ENCODE measurements at places on chromosomes 3 and 15.

DNA sequence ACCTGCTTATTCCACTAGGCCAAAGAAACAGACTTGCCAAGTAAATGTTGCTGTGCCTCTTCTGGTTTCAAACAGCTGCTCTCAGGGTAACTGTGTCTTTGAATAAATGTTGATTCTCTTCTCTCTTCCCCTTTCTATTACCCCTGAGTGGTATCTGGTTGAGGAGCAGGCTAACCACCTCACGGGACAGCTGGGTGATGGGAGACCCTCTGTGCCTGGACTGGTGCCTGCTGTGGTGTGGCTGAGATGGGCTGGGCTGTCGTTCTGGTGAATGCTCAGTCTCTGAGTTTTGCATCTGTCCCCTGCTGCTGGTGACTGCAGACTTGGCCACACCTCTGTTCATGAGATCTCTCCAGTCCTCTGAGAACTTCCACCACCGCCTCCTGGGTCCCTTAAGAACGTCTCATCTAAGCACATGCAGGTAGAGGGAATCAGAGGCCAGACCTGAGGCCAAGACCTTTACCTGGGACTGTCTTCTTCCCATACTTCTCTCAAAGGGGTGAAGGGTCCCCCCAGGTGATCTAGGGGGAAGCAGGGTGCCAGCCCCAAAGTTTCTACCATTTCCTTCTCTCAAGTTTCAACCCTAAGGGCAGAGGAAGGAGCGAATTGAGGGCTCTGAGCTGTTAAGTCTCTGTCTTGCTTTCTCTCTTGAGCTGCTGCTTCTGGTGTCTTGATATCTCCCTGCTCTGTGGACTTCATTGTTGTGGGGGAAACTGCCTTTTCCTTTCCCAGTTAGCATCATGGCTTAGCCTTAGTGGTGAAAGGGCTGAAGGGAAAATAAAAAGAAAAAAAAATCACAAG lies 252.9 kb downstream of the EBLN2 start:
- no peak for DNase-seq

- no peak for DNase-seq
These were observed 11.1 kb downstream of the RUVBL1 start for GRCh38 chr3:128112357-128112968.

DNA sequence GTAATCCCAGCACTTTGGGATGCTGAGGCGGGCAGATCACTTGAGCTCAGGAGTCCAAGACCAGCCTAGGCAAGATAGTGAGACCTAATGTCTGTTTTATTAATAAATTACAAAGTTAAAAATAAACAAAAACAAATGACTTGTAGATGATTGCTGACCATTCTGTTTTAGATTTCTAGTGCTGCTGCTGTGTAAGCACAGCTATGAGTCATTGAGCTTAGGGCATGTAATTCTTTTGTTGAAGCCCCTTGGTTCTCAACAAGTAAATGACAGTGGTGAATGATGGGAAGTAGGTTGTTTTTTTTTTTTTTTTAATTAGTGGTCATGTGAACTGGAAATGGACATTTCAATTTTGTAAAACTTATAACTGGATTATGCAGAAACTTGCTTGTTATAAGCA lies 63.3 kb downstream of the LEO1 start:
- no peak for DNase-seq

DNA sequence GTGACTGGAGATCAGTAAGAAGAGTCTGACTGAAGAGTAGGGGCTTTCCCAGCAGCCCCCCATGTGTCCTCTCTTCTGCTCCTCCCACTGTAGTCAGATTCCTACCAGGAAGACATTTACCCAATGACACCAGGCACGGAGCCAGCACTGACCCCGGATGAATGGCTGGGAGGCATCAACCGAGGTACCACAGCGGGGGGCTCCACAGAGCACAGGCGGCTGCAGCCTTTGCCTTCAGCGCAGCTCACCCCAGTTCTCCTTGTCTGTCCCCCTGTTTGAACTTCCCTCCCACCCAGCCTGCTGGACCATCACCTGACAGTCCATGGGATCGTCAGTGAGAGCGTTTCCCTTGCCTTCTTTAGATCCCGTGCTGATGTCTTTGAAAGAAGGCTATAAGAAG lies 101.6 kb downstream of the ANP32A start:
- no peak for DNase-seq

DNA sequence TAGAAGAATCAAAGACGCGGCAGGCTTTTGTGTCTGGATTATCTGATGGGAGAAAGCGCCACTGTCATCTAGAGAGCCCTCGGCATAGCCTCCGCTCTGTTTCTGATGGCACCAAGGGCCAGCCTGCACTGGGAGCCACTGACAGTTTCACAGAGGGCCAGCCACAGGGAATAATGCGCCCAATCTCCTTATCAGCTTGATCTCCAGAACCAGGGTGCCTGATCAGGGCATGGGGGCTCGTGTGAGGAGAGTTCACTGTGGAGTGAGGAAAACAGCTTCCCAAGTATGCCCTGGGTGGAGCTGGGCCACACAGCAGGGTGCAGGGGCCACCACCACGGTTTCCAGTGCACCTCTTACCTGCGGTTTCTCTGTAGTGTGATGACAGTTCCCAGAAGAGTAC lies 29.8 kb upstream of the CLK3 start:
- DNase-seq, result no peak

DNA sequence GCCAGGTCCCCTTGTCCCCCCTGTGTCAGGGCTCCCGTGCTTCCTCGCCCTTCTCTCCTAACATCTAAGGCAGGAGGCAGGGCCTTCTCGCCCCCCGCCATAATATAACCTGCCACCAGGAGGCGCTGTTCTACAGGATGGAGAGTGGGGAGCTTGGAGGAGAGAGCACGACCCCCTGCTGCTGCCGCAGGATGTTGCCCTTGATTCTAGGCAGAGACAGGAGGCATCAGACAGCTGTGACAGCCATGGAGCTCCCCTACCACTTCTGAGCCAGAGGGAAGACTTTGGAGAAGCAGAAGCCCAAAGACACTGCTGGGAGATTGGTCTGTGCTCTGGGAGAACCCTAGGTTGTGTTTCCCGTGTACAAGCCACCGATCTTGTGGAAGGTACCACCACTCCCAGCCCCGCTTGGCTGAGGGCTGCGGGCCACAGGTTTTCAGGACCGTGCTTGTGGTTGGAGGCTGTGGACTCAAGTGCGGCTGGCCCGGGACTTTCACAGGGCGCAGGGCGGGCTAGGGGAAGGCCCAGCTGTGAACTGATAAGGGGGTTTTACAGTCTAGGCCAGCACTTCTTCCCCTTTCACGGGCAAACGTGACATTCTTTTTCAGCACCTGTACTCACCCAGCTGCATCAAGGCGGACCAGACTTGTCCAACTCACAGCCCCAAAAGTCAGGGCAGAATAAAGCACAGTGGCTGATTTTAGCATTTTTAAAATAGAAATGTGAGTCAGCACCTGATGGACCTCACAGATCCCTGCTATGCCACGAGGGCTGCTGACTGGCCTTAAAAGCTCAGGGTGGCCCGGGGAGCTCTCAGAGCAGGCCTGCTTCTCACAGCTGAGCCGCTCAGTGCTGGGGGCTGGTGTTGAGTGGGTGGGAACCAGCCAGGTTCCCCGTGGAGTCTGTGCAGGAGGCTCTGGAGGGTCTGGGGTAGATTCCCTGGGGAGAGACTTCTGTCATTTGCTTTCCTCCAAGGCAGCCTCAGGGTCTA lies 2.6 kb upstream of the TIGIT start:
- DNase-seq, result no peak

DNA sequence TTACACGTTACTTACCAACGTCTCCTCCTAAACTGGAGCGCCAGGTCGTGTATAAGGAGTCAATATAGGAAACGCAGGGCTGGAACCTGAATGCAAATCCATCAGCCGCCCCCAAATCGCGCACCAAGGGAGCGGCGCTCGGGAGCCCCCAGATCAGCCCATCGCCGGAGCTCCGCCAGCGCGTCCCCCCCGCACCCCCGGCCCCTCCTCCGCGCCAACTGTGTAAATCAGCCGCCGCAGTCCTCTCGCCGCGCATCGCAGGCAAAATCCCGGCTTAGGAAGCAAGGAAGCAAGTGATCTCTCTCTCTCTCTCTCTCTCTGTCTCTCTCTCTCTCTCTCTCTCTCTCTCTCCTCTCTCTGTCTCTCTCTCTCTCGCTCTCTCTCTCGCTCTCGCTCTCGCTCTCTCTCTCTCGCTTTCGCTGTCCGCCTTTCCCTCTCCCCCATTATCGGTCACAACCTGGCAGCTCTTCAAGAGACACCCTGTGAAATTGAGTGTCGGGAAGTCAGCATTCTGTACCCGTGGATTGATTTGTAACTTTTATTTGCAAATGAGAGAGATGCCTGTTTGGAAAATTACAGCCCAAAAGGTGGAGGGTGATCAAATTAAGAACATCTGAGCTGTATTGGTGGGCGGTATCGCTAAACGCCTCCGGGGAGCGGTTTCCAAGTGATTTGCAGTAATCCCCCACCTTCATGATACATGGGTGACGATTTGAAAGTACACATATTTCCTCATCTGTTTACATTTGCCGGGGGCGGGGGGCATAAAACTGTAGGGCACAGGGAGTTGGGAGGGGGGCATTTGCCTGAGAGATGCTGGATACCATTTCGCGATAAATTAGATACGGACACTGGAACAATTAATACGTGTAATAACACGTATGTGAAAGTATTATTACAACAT lies 645 bp upstream of the SLITRK3 start:
- DNase-seq, result no peak

DNA sequence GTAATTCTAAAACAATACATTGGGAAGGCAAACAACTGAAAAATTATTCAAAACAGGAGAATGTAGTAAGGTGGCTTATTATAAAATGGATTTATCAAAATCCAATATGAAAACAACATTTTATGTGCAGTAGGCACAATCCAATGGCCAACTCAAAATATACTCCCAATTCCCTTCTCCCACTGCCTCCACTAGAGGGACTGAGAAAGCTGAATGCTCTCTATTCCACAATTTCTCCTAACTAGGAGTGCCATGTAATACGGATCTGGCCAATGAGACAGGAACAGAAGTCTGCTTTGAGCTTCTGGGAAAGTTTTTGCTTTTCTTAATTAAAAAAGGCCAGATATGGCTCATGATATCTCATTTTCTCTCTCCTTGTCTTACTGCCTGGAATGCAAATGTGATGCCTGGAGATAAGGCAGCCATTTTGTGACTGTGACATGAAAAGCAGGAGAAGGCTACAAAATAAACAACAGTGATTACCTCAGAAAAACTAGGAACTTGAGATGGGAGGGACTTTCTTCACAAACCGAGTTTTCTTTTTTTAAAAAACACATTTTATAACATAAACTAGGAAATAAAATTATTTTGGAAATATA lies 18.8 kb upstream of the VGLL4 start:
- DNase-seq, result no peak

GRCh38 chr3:169143506-169143905 lies 520.0 kb downstream of the MECOM start:
- no peak for DNase-seq

- no peak for DNase-seq
These were observed 15.6 kb downstream of the SENP5 start for GRCh38 chr3:196883361-196883760.

GRCh38 chr3:152574461-152575079 lies 260.4 kb upstream of the P2RY1 start:
- no peak for DNase-seq

DNA sequence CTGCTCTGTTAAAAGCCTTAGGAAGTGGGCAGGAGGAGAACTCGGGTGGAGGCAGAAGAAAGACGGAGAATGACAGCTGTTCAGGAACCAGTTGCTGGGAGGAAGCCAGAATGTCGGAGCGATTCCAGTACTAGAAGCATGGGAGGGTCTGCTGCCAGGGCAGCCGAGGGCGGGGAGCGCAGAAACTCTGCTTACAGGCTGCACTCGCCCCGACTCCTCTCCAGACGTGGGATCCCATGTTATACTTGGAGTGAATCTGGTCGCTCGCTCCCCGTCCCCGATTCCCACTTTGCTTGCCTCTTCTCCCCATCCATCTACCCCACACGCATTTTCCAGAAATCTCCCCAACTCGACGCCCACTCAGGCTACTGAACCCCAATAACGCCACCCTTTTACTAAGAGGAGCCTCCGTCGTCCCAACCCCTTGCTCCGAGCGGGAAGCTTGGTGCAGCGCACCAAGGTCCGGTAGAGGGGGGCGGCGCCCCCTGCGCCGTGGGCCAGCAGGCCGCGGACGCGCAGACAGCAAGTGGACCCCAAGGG lies 665 bp downstream of the GATM start:
- DNase-seq, result no peak

DNA sequence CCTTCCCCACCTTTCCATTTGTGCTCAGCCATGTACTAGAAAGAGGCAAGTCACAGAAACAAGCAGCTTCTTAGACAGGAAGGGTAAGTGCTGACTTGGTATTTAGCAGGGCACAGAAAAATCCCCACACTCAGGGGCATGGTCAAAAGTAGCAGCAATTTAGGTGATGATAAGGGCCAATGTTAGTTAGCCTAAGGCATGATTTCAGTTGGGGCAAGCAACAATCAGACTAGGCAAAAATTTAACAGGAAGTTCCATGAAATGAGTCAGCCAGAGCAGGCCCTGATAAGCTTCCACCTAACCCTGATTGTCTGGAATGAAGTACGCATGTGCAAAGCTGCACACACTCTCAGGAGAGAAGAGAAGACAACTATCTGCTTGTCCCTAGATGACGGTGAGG lies 423.4 kb upstream of the UBE2E2 start:
- no peak for DNase-seq

DNA sequence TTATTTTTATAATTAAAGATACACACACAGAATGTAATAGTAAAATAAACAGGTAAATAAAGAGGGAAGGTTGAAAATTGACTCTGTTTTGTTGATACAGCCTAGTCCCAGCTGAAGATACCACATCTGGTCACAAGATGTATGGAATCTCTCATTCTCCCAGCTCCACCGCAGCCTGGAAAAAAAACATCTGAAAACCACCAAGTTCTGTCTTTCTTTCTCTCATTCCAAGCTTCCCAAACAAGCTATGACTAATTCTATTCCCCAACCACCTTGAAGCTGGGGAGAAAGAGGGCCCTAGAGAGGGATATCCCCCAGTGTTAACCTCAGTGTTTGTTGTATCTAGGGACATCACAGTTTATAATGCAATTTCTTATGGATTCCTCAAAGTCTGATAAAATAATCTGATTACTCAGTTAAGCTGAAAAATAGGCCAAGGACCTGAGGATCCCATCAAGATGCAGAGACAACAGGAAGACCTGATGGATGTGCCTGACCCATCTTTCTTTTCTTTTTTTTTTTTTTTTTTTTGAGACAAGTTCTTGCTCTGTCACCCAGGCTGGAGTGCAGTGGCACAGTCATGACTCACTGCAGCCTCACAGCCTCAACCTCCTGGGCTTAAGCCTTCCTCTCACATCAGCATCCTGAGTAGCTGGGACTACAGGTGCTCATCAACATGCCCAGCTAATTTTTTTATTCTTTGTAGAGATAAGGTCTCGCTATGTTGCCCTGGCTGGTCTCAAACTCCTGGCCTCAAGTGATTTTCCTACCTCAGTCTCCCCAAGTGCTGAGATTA lies 38.1 kb downstream of the SRGAP3 start:
- DNase-seq, result no peak

GRCh38 chr3:127214975-127215374 lies 22.0 kb downstream of the PRR23E start:
- DNase-seq, result no peak

GRCh38 chr15:69317392-69317841 lies 18.7 kb downstream of the PAQR5 start:
- DNase-seq, result no peak

GRCh38 chr3:49397470-49397869 lies 14.3 kb downstream of the RHOA start:
- DNase-seq, result no peak

GRCh38 chr15:61906961-61907752 lies 153.1 kb downstream of the VPS13C start:
- DNase-seq, result no peak

GRCh38 chr3:171176244-171176933 lies 149.9 kb upstream of the SLC2A2 start:
- no peak for DNase-seq

- DNase-seq, result no peak
These were observed 358.4 kb upstream of the PROK2 start for GRCh38 chr3:72143322-72143721.

GRCh38 chr3:145942052-145942451 lies 218.9 kb downstream of the PLOD2 start:
- no peak for DNase-seq

Data from NCI-H187 treated with DMSO at 0.1 percent for 48 hours (cell line).